ENCODE measurements at places on chromosomes 7 and 10. TPM values are rescaled to one million over a fixed set of nuclear protein-coding genes. Genes with fewer than 3 reads are reported as not detected.

DNA sequence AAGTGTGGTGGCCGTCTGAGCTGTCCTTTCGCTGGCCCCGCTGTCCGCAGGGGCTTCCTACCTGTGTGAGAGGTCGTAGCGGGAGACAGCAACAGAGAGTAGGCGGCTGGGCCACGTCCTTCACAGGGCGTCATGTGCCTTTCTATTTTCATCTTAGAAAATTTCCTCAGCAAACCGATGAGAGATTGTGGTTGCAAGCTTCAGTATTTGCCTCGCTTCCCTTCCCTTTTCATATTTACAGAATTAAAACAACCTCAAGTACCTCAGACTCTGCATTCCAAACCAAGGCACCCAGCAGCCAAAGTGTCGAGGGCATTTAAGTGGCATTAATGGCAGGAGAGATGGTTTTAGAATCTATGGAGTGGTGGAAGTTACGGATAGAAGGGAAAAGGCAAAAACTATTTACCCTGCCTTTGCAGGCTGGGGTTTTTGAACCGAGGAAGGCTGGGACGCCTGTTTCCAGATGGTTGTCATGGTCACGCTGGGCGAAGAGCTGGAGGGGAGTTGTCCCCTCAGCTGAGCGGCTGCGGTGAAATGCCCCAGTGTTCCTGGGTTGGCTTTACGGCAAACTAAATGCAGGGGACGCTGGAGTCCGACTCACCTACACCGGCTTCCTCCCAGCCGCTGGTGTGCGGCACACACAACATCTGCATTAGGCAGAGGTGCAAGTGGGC, 41.9 kb downstream of the WIPI2 start:
- DNase-seq = no peak

Gene KRIT1
- total RNA-seq = 38.1 TPM

DNA sequence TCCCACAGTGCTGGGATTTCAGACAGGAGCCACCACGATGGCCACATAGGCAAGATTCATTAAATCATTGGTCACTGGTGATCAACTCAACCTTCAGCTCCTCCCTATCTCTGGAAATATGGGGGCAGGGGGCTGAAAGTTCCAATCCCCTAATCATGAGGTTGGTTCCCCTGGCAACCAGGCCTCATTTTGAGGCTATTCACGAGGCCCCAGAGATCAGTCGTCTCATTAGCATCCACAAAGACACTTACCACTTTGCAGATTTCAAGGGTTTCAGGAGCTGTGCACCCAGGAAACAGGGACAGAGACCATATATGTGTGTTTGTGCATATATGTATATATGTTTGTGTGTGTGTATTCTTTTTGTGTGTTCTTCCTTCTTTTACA, 7.7 kb upstream of the GUSB start:
- DNase-seq = no peak

GRCh38 chr10:119248184-119248583, 40.8 kb downstream of the GRK5 start:
- no peak for DNase-seq

DNA sequence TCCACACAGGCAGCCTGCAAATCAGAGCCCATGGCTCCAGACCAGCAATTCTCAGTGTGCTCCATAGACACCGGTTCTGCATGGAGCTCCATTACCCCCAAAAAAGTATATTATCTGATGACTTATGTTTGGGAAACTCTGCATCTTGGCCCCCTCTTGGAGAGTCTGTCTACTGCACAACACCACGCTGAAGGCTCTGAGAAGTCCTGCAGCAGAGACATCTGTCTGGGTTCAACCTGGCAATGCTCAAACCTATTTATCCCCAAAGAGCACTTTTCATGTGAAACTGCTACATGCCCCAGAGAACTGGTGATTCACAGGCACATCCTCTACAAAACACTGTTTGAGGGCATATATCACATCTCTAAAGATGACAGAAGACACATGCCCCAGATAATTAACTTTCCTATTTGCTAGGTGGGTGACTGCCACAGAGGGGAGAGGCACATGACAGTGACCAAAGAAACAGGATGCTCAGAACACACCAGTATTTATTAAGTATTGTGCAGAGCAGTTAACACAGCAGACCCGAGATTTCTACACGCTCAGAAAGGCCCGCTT, 83.8 kb downstream of the DLG5 start:
- no peak for DNase-seq

- DNase-seq = no peak
These were observed 9.5 kb upstream of the RAMP3 start for GRCh38 chr7:45147858-45148652.

DNA sequence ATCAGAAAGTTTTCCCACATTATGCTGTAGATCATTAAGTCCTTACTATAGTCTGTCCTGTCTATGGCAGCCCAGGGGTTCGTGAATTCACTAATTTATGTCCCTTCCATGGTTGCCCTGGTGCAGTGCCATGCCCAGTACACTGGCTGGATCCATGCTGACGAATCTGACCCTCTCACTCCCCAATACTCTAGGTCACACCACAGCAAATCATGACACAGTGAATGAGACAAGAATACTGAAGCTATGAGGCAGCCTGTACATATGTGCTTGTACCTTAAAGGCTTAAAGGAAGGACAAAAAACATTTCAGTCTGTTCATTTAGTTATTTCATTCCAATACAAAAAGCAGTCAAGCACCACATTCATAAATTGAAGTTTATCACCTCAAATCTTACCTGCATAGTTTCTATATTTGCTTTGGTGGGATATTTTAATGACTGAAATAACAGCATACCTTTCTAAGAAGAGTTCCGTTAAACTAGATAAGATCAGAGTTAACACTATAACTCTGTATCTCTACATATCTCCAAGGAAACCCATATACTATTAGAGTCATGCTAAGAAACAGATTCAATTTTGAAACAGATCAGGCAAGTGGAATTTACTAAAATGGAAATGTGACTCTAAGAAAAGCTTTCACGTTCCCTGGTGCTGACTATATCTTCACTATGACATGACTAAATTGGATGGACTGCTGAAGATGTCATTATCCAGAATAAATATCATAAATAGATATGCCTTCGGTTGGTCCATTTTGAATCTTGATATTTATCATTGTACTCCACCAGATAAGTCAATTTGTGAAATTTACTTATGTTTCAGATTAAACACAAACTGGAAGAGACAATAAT, 36.7 kb downstream of the OSBPL3 start:
- DNase-seq = no peak

DNA sequence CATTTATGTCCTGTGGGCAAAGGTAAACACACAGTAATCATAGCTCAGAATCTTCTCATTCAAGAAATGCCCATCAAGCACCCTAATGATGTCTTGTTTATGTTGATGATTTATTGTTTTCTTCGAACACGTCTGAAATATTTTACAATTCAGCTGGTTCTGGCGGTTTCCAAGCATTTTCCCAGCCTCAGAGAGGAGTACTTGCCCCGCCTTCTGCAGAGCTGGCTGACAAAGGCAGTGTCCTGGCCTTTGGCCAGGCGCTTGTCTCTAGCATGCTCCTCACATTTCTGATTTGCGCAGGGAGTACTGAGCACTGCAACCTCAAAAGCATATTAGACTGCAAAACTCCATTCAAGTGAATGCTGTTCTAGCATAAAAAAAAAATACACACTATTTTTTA, 314.2 kb upstream of the GNAI1 start:
- DNase-seq = peak; percentile 54

Gene ERVW-1
- not detected for total RNA-seq

Gene FAM25G
- total RNA-seq = not detected

Gene C10orf143
- 1.3 TPM for total RNA-seq

DNA sequence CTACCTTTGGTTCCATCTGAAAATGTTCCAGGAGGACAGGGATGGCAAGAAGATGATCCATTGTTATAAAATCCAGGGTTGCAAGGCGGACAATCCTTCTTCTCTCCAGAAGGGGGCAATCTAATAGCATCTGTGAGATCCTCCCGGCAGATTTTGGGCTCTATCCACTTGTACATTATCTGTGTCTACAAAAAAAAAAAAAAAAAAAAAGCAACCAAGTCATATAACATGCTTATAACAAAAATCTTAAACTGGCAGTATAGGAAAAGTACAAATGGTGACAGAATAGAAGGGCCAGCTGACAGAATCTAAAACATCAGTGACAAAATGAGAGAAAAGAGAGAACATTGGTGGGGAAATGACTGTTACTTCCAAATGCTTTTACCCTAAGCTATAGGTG, 132.7 kb downstream of the ELAPOR2 start:
- DNase-seq = peak; percentile 57

DNA sequence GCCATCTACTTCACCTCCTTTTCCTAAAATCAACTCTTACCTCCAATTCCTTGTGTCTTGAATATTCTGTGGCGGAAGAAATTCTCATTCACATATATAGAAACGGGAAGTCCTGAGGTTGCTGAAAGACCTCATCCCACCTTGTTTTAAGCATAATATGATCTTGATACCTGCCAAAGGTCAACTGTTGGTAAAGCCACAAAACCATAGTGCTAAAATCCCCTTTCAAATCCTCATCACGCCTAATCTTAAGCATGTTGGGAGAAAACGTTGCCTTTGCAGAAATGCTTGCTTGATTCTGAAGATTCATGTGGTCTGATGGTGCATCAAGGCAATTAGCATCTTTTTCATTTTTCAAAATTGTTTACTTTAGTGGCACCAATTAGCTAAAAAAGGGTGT, 8.5 kb downstream of the ANKRD22 start:
- no peak for DNase-seq

Gene CPVL
- total RNA-seq = 106 TPM

GRCh38 chr10:56662765-56663447, 301.8 kb upstream of the ZWINT start:
- no peak for DNase-seq

DNA sequence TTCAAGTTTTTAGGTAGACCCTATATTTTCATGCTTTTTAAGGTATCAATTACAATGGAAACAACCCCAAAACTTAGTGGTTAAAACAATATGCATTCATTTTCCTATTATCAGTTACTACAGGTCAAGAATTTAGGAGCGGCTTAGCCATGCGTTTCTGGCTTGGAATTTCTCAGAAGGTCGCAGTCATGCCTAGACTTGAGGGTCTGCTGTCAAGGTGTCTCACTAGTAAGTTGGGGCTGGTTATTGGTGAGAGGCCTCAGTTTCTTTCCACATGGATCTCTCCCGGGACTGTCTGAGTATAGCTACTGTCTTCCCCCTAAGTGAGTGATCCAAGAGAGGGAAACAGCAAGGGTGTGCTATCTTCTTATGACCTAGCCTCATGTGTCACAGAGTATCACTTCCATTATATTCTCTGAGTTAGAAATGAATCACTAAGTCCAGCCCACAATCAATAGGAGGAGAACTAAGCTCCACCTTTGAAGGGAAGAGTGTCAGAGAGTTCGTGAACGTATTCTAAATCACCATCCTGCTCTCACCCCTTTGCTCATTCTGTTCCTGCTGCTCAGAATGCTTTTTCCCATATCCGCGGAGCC, 80.5 kb downstream of the RTKN2 start:
- DNase-seq = no peak

DNA sequence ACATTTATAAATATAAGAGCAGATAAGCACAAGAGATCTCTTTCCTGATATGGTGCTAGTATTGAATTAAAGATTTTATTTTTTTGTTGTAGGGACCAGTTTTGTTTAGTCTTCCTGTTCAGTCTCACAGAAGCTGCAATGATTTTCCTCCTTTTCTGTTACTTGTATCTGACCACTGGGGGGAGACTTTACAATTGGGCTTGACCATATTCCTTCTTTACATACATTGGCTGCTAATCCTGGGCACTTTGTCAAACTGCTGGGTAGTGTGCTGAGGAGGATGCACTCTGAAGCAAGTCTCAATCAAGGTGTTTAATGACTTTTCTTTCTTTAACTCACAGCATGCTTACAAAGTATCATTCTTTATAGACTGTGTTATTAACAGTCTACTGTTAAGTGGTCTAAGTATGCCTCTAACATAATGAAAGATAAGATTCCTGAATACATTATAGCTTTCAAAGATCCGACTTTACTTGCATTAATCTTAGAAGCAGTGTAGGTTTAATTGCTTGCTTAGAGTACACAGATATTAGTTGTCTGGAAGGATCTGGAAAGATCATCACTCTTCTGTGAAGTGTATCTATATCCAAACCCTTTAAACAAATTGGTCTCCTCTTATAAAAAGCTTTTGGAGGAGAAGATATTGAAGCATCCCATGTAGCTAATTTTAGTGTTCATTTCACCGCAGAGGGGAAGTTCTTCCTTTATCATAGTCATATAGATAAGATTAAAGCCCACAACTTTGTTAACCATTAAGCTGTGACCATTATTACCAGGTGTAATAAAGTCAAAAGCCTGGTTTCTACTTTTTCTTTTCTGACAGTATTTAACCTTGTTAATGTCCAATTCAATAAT, 3.1 kb downstream of the PALS2 start:
- peak; percentile 89 for DNase-seq

DNA sequence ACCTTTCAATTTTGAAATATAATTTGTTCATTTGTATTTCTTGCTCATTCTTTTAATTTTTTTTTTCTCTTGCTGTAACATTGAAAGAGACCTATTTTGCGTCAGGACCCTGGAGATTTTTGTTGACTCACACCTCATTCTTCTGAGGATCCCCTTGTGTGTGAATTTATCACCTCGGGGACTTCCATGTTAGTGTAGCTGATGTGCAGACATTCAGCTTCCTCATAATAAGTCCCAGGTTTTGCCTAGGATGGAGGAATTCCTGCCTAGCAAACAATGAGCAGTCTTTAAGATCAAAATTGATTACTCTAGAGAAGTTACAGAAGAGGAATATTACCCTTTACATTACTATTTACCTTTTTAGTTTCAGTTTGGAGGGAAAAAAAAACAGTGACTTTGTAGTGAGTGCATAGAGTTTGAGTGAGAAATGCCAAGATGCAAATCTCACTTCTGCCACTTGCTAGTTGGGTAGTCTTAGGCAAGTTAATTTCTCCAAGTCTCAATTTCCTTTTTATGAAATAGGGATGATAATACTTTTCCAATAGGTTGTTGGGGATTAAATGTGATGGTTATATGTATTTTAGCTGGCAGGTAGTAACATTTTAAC, 14.3 kb downstream of the TES start:
- DNase-seq = no peak

- DNase-seq = peak; percentile 54
These were observed 191.1 kb upstream of the ADO start for GRCh38 chr10:62613424-62613823.

DNA sequence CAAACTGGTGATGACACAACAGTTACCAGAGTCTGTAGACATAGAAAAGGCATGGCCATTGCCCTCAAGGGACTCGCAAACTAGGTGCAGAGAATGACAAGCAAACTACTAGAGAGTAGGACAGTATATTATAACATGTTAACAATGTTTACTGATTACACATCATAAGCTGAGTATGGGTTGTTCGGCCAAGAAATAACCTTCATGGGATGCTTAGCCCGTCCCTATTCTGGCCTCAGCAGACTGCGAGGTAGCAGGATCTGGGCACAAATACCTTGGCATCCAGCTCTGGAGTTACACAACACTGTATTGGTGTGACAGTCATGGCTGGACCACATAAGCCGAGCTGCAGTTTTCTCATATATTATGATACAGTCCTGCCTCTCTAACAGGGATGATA, 51.4 kb downstream of the ABCB4 start:
- DNase-seq = no peak

GRCh38 chr7:68678196-68678595, 920.1 kb upstream of the AUTS2 start:
- DNase-seq = no peak
